ENCODE measurements at places on chromosomes 11 and 22. TPM values are rescaled to one million over a fixed set of nuclear protein-coding genes. Genes with fewer than 3 reads are reported as not detected.

The TMA7B gene
- total RNA-seq = not detected

DNA sequence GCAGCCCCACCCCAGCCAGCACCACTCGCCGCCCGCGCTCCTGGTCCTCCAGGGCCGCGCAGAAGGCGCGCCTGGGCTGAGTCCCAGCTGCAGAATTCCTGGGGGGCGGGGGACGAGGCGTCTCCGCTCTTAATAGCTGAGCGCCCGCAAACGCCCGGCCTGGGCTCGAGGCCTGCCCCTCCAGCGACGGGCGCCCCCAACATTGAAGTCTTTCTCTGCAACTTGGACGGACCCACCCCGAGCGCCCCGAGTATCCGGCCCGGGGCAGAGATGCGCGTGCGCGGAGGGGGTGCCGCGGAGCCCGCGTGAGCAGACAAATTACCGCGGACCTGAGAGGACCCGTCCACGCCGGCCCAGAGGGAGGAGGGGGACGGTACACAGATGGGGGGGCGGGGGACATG lies 6.7 kb upstream of the SYT7 start:
- H3K4me3 ChIP-seq = peak overlapping the region; percentile 20
- peaks cover 10% of the 10 kb centered on the region for H3K4me1 ChIP-seq
- DNase-seq = peak; percentile 26
- H3K36me3 ChIP-seq = no peaks in the 10 kb centered on the region
- no peak overlapping the region for H3K27ac ChIP-seq

- H3K36me3 ChIP-seq = no peaks in the 10 kb centered on the region
- H3K4me1 ChIP-seq = peaks cover 5% of the 10 kb centered on the region
- H3K27ac ChIP-seq = no peak overlapping the region
- no peaks in the 10 kb centered on the region for H3K27me3 ChIP-seq
These were observed 1945.3 kb upstream of the RAG2 start for GRCh38 chr11:38543311-38543710.

- H3K4me1 ChIP-seq = no peaks in the 10 kb centered on the region
- no peak overlapping the region for H3K4me3 ChIP-seq
- peaks cover 11% of the 10 kb centered on the region for H3K27me3 ChIP-seq
- DNase-seq = peak; percentile 79
These were observed 1252.7 kb downstream of the BRD1 start for GRCh38 chr22:48574776-48575617.

DNA sequence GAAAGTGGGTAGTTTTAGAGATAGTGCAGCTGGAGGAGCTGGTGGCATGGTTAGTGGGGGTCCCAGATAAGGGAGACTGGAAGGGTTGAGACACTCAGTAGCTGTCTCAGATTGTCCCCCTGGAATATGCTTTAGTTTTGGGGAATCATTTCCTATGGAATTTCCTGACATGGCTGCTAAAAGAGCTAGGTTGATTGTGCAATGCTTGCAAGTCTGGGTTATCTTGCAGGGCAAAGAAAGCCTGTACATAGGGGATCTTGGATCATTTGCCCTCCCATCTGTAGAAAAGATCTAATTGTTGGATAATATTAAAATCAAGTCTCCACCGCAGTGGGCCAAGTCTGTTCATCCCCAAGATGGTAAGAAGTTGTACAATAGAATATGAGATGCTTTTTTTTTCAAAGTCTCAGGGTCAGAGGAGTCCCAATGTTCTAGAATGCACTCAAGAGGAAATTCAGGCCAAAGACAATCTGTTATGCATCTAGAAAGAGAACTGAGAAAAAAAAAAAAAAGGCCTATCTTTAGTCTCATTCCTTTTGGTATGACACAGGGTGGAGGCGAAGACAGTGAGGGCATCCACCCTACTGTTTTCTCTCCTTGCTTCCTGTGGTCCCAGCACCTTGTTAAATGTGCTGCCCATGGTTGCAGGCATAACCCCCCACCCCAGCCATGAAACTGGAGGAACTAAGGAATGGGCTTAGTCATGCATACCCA lies 20.2 kb downstream of the MS4A6E start:
- H3K36me3 ChIP-seq = no peaks in the 10 kb centered on the region
- H3K27ac ChIP-seq = no peak overlapping the region
- H3K4me1 ChIP-seq = no peaks in the 10 kb centered on the region
- DNase-seq = no peak
- H3K4me3 ChIP-seq = no peak overlapping the region

DNA sequence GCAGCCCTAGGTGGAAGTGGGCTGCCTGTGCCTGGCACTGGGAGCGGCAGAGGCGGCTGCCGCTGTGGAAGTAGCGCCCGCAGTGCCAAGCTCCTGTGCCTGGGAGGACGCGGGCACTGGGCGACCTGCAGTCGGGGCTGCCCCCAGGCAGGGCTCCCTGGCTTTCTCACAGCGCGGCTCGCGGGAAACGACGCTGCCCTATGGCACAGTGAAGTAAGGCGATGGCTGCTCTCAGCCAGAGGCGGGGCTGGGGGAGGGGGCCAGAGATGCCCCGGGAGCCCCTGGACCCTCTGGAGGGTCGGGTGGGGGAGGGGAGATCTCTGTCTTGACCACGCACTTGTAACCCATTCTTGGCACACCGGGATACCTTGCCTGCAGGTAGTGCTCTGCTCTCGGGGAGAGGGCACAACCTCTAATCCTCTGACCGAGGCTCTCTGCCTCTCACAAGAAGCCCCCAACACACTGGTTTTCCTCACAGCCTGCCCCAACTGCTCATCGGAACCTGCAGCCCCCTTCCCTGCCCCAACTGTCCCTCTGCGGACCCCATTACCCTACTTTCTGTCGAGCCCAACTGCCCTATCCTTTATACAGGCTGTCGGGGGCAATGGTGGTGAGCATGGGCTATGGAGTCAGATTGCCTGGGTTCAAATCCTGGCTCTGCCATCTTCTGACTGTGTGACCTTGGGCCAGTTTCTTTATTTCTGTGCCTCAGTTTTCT lies 32.2 kb upstream of the TRIM29 start:
- H3K36me3 ChIP-seq = no peaks in the 10 kb centered on the region
- no peaks in the 10 kb centered on the region for H3K4me1 ChIP-seq
- no peak overlapping the region for H3K27ac ChIP-seq
- H3K27me3 ChIP-seq = peaks cover 85% of the 10 kb centered on the region
- H3K4me3 ChIP-seq = no peak overlapping the region

GRCh38 chr11:9977554-9977953 lies 313.7 kb downstream of the SWAP70 start:
- H3K27me3 ChIP-seq = no peaks in the 10 kb centered on the region
- no peak overlapping the region for H3K4me3 ChIP-seq
- no peaks in the 10 kb centered on the region for H3K36me3 ChIP-seq
- H3K27ac ChIP-seq = no peak overlapping the region
- no peak for DNase-seq

GRCh38 chr11:69863544-69864200 lies 44.5 kb upstream of the FGF3 start:
- no peaks in the 10 kb centered on the region for H3K36me3 ChIP-seq
- H3K4me3 ChIP-seq = no peak overlapping the region
- H3K4me1 ChIP-seq = no peaks in the 10 kb centered on the region
- no peaks in the 10 kb centered on the region for H3K27me3 ChIP-seq
- no peak overlapping the region for H3K27ac ChIP-seq
